HEK293T (cell line): ENCODE measurements at places on chromosomes 5 and 9.

DNA sequence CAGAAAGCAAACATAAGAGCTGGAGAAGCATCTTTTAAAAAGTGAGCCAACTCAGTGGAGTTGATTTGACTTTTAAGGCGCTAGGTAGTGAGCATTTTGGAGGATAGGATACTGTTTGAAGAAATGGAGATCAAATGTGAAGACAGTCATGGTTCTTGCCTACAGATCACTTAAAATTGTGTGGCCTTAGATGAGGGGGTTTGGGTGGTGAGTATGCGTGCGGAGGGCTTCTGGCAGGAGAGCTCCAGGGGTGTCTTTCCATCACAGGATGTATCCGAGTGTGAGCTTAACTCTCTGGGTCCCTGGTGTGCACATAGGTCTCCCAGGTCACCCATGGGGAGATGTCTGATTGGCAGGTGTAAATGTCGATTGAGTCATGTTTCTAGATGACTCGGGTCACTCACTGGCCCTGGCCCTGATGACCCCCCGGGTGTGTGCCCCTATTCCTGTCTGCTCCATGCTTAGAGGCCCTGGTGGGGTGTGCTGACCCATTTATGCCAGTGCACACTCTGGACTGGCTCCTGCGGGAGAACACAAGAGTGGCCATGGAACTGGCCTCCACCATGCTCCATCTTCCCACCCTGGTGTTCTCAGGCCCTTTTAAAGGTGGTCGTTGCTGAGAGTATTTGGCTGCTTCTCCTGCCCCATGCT, 274.4 kb downstream of the FSTL4 start:
- no peak for DNase-seq

DNA sequence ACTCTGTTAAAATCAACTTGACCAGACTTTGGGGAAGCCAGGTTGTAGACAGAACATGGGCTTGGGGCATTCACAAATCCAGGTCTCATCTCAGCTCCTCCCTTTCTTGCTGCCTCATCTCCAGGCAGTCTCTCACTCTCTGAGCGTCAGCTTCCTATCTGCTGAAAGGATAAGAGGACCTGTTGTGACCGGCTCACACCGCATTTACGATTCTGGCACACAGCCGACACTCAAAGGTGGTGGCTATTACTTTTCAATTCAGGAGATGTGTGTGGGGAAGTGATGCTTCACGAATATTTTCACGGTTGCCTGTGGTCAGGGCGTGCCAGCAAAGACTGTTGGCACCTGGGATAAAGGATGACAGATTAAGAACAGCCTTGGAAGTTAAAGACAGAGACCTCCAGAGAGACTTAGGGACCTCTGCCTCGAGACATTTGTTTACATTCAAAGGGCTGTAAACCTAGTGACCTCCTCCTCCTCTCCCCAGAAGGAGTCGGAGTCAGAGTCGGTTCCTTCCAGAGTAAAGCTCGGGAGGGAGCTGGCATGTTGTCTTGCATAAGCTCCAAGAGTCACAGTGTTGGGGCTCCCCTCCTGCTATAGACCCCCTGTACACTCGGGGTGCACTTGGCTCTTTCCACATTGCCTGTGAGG, 83.2 kb downstream of the AK8 start:
- DNase-seq = no peak

DNA sequence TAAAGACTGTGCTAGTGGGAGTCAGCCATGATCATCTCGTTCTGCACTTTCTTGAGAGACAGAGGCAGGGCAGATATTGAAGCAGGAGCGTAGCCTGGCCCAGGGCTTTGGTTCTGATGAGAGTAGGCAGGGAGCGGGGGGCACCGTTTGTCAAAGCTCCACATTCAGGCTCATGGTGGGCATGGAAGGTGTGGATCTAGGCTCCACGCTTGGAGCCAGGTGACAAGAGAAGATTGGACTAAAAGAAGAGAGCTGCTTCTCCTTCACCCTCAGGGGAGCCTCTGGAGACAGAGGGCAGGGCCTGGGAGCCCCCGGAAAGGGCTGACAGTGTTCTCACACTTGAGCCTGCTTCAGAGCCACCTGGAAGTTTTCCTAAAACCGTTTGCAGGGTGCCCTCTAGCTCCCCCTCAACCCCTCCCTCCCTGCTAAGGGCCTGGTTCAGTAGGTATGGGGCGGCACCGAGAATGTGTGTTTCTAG, 24.7 kb upstream of the FCN2 start:
- no peak for DNase-seq

GRCh38 chr5:177325868-177326381, 14.2 kb upstream of the MXD3 start:
- DNase-seq = no peak
